Stimulated activated CD4-positive, alpha-beta T cell treated with anti-CD3 and anti-CD28 coated beads, Interleukin-1b, Interleukin-23, amount 100 ng/mL, for 4 hours (primary cell): ENCODE measurements at places on chromosomes 1 and 21.

DNA sequence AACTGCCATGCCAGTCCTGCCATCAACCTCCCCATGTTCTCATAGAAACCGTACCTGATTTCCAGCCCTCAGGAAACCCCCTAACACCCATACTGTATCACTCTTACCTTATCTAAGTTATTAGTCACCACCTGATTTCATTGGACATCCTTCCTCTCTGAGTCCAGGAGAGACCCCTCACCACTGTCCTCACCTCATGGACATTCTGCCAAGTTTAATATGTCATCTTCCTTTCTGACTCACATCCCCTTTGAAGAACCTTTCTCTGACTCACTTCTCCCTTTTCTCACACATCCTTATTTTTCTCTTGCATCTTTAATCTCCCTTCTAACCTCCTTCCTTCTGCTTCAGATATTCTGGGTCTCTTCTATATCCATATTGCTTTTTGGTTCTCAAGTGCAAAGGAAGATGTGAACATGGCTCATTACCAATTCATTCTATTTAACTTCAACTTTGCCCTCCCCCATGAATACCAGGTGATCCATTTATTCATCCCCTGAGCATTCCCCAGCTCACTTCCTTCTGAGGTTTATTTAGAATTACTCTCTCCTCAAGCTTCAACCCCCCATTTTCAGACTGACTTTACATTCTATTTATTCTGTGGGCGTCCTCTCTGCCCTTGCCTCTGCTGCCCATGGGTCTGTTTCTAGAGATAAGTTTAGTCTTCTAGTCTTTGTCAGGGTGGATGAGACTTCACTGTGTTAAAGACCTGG, 206.8 kb upstream of the ESRRG start:
- no peak for DNase-seq

GRCh38 chr1:150536836-150537731, 12.1 kb upstream of the ADAMTSL4 start:
- DNase-seq, result no peak

- no peak for DNase-seq
Observed at GRCh38 chr1:162541619-162542141, 19.8 kb upstream of the UAP1 start.

DNA sequence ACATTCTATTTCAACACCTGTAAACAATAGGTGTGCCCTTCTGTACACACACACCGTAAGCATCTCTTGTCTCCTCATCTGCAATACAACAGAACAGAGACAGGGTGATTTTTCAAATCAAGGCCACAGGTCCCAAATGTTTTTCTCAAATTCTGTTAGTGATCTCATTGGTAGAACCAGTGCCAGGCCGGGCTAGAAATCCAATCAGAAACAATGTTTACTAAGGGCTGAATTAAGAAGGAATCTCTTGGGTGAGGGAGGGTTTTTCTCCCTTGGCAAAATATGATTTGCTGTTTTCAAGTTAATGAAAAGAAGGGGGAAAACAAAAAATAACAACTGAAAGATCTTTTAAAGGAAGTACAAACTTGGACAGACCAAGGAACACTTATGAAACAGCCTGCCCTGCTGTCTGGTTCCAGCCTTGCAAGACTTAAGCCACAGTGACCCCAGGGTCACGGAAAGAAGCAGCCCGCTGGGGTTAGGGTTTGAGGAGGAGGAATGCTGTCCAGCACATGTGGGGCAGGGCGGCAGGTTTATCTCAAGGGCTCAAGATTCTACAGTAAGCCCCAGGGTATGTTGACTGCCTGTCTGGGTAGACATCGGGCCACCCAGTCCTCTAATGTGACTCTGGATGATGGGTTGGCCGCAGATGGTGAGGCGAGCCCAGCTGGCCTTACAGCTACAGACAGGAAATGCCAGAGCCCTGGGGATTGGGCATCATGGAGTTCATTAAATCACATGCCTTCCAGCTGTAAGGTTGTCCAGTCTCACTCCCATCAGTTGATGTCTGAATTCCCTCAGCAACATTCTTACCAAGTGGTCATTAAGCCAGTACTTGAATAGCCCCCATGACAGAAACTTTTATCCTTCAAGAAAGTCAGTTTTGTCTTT, 73.3 kb upstream of the SLC44A3 start:
- DNase-seq, result no peak
